ENCODE measurements at places on chromosomes 4 and X. TPM values are rescaled to one million over a fixed set of nuclear protein-coding genes. Genes with fewer than 3 reads are reported as not detected.

Gene P2RY4
- polyA plus RNA-seq, result 0.17 TPM

Gene SH3D19
- 32.1 TPM for polyA plus RNA-seq

Gene SUPT20HL1
- not detected for polyA plus RNA-seq

Gene POU3F4
- 8.0 TPM for polyA plus RNA-seq

Gene XG
- polyA plus RNA-seq, result 0.26 TPM

Gene LINC00632
- 4.3 TPM for polyA plus RNA-seq

Gene OFD1
- polyA plus RNA-seq, result 51.4 TPM

Gene NOP14
- 18.0 TPM for polyA plus RNA-seq

Gene PFKFB1
- 0.33 TPM for polyA plus RNA-seq

Gene DUX4
- polyA plus RNA-seq, result 0.89 TPM

Gene TRIM60
- polyA plus RNA-seq, result not detected

Gene PAGE4
- 0.48 TPM for polyA plus RNA-seq

Gene TBC1D8B
- 5.3 TPM for polyA plus RNA-seq
